ENCODE measurements at places on chromosomes 12 and 14.

DNA sequence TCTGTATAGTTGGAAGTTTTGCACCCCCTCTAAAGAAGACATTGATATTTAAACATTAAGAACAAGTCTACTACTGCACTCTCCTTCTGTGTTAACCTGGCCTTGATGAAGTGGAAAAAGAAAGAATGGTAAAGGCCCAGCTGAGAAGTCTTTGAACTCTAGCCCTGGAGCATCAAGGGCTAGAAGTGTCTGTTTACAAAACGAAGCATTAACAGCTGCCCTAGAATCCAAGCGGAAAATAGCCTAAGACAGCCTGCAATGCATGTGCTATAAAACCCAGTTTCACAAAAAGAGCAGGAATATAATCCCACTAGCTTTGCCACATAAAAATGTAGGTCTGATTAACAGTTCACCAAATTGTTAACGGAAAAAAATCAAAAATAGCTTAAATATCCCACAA lies 60.5 kb downstream of the NUMB start:
- DNase-seq = no peak

- no peak for DNase-seq
Measured at GRCh38 chr12:57250541-57250940, 446 bp downstream of the STAC3 start.

- DNase-seq = no peak
Measured at GRCh38 chr12:67712011-67712410, 63.5 kb downstream of the DYRK2 start.

DNA sequence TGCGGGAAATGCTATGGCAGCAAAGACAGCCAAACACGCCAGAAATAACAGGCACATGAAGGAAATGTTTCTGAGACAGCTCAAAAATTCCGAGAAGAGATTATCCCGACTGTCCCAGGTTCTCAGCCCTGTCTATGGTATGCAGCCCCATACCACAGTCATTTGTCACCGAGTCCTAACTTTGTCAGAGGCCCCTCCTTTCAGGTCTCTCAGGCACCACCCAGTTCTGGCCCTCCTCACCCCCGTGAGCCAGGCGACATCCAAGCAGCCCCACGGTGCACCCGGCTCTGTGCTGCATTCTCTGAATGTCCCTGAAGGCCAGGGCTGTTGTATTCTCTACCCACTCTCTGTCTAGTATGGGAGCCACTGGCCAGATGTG lies 24.0 kb downstream of the SSH1 start:
- DNase-seq = no peak

DNA sequence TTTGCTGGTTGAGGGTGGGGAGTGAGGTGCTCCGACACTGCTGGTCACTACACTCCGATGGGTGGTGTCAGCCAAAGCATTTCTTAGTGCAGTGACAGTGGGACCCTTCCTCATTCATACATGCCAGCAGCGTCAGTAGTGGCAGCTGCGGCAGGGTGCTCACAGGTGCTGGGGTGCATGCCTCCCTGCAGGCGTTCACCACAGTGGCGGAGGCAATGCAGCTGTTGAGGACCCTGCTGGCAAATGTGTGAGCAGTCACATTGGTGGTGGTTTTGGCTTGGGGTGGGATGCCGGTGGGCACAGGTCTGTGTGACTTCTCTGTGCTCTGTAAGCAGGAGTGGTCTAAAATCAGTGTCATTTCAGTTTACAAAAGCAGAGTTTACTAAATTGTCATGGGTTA lies 464.6 kb downstream of the FUT8 start:
- DNase-seq = no peak

- DNase-seq = peak; percentile 13
Measured at GRCh38 chr12:6563448-6564050, 4.5 kb downstream of the NOP2 start.

- DNase-seq = no peak
Measured at GRCh38 chr14:69773571-69774276, 6.8 kb downstream of the SRSF5 start.

DNA sequence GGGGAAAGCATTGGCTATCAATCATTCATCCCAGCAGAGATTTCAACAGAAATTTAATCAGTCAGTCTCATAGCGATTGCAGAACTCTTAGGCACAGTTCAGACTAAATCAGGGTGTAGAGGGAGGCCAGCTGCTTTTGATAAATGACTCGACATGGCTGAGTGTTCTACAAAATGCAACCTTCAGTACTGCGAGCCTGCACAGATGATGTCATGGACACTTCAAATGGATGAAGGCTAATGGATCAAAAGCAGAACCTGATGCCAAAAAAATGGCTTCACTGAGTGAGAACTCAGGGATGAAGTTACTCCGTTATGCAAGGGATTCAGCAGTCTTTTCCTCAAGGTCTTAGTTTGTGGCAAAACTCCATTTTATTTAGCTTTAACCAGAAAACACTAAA lies 167.3 kb downstream of the DACT1 start:
- no peak for DNase-seq

GRCh38 chr12:15899282-15899870 lies 11.8 kb upstream of the DERA start:
- DNase-seq = no peak

DNA sequence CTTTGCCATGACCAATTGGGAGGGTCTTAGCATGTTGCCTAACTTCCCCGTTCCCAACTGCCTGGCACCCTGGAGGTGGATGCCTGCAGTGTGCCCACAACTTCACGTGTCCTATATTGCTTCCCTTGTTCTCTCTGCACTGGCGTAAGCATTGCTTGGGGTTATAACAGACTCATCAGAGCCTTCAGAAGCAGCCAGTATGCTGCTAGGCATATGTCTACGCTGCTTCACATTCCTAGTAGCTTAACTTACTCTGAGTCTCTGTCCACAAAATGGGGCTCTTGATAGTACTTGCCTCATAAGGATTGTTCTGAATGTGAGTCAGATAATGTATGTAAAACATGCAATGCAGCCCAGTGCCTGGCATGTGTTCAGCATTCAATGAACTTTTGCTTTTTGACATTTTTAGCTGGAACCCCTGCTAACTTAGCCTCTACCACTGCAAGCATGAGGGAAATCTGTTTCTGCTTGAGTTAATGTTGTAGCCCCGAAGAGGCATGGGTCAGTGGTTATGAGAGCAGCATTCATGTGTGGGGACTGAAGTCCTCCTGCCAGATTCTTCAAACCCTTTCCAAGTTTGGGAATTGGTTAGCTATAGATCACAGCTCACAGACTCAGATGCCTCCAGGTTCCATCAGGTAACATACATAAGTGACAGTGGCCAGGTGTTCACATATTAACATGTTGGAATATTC lies 2.8 kb downstream of the SLC5A8 start:
- DNase-seq = no peak

DNA sequence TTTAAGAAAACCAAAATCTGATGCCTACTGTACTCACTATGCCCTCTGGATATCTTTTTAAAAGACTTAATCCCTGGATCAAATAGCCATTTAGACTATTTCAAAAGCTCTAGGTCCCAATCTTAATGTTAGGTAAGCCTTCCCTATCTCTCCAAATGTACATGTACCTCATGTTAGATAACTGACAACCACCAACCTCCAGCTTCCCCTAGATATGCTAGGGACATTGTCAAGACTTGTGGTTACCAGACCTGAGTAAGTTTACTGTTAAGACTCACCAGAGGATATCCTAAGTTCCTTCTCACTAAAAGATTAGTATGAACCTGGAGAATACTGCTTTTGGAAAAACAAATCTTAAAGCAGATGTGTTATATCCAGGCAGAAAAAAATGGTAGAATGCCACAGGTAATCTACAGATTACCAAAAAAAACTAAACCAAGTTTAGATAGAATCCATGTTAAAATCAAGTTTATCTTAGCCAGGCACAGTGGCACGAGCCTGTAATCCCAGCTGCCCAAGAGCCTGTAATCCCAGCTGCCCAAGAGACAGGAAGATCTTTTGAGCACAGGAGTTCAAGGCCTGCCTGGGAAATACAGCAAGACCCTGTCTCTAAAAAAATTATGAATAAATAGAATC lies 9.7 kb downstream of the NAP1L1 start:
- DNase-seq = no peak

GRCh38 chr12:104852896-104853295 lies 105.2 kb downstream of the SLC41A2 start:
- DNase-seq = no peak

GRCh38 chr14:68173227-68173972 lies 353.8 kb downstream of the RAD51B start:
- DNase-seq = no peak

DNA sequence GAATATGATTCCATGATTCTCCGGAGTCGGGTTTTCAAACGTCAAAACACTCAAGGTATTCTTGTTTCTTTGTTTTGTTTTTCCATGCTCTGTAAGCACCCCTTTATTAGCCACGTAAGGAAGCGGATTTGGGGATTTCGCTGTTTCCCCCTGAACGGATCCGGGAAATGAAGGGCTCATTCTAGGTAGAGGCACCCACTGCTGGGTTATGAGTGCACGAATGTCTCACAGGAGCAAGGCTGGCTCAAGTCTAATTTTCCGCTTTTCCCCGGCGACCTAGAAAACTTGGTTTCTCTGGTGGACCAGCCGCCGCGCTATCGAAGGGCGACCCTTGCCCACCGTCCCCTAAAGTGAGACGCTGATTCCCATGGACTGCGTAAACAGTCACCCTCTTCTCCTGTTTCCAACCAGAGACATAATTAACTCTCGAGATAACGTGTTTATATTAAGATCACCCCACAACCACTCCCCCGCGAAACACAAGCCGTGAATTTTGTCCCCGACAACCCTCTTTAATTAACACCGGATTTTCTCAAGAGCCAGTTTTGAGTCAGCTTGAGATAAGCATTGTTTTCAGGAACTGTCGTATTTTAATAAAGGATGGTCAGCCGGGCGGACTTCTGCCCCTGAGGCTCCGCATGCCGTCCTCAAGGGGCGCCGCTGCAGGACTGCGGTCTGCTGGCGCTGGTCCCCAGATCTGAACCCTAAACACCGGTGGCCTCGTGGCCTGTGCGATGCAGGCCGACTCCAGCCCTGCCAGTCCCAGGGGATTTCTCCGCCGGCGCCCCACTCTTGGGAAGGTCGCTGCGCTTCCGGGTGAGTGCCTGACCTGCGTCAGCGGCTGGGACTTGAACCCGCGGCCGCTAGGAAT lies 515 bp upstream of the ABCC9 start:
- no peak for DNase-seq
